GM12878 (cell line): ENCODE measurements at places on chromosomes 5 and 9.

- no peak for DNase-seq
Observed at GRCh38 chr5:136615251-136616119, 250.1 kb upstream of the TRPC7 start.

- no peak for DNase-seq
Observed at GRCh38 chr9:25684321-25684720, 6.1 kb upstream of the TUSC1 start.

GRCh38 chr9:136518623-136519022, 27.2 kb downstream of the NOTCH1 start:
- DNase-seq = no peak

DNA sequence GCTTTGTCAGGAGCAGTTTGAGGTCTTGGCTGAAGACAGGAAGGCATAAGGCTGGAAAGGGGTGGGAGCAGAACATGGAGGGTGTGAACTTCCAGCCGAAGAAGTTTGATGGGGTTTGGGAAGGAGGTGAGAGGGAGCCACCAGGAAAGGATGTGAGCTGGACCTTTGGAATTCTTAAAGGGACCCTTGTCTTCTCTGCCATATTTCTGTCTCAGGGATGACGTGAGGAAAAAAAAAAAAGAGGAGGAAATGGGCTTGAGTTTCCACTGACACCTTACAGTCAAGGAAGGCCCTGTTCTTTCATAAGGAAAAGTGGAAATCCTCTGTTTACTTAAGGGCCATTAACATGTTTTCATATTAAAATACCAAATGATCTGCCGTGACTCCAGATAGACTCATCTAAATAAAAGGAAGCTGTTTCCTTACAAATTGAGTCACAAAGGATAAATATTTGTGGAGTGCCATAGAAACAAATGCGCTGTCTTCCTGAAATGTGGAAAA, 132.1 kb downstream of the PALM2AKAP2 start:
- DNase-seq = no peak

DNA sequence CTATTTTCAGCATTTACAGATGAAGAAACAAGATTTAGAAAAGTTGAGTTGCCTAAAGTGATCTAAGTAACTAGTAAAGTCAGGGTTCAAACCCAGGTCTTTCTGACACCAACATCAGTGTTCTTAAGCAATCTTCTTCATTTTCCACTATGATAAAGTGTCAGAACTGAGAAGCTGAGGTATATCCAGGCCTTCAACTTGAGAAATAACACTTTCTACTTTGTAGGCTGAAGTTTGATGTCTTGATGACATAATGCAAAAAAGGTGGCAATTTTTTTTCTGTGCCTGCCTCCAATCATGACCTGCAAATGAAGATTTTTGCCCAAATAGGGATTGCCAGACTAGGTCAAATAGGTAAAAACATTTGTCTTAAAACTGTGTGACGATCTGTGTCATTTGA, 81.3 kb downstream of the NR3C1 start:
- DNase-seq = no peak

DNA sequence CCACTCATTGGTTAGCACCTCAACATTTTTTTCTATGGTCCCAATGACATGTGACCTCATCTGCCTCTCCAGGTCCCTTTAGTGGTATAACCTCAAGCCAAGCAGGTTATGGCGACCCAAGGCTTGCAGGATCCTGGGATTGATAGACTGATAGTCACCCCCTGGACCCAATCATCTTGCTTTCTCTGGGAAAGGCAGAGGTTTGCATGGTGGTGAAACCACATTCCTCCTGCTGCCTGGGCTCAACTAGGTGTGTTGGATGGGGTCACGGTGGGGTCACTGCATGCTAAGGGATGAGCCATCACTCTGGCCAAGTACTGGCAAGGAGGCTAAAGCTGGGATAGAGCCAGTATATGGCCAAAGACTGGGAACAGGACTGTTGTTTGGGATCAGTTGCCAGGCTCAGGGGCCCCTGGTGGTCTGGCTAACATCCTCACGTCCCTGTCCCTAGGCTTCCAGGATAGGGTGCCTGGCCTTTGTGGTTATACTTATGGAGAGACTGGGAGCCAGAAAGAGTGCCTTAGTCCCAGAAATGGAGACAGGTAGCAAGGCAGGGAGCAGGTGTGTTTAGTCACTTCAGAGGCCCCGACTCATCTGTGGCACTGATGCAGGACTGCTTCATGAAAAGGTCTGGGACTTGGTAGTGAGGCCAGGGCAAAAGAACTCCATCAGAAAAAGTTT, 4.6 kb upstream of the SMIM32 start:
- DNase-seq = no peak

DNA sequence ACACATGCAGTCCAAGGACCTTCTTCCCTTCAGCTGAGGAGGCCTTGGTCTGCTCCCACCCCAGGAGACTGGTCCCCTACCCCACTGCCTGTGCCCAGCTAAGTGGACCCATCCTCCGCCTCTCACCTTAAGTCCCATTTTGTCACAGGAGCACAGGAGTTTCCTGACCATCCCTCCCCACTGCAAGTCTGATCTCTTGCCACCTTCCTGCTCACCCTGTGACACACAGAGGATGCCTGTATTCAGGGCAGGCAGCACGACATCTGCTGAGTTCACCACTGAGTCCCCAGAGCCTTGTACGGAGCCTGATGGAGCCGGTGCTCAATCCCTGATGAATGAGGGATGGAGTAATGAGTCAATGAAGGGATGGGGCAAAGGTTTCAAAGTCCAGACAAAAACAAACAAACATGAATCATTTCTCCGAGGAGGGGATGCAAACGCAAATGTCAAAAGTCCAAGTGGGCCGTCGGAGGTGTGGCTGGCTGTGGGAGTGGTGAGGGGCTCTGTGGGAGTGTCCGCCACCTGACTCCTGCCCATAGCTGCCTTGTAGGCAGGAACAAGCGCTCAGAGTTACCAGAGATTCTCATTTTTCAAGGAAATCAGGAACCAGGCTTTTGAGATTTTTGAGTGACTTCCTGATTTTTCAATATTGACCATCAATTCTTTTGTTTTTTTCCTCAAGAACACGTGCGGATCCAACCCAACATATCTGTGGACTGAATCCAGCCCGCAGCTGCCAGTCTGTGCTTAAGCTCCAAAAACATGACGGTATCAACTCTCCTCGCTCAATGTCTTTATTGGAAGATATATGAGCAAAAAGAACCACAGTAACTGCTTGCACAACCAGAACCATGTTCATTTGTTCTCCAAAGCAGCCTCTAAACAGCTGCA, 4.4 kb downstream of the RAPGEF1 start:
- no peak for DNase-seq

DNA sequence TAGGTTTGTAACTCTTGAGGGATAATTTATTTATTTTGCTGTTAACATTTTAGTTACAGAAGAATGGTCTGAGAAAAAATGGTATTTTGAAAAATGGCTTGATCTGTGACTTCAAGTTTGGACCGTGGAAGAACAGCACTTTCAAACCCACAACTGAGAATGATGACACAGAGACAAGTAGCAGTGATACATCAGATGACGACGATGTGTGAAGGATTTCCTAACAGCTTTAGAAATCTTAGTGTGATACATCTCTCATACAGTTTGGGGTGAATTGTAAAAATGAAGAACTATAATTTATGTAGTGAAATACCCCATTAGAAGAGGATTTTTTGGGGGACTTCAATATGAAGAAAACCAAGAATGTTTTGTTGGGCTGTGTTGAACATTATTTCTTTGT, 88.7 kb downstream of the GPBP1 start:
- no peak for DNase-seq

GRCh38 chr9:91660521-91660920, 236.9 kb upstream of the NFIL3 start:
- DNase-seq = no peak

DNA sequence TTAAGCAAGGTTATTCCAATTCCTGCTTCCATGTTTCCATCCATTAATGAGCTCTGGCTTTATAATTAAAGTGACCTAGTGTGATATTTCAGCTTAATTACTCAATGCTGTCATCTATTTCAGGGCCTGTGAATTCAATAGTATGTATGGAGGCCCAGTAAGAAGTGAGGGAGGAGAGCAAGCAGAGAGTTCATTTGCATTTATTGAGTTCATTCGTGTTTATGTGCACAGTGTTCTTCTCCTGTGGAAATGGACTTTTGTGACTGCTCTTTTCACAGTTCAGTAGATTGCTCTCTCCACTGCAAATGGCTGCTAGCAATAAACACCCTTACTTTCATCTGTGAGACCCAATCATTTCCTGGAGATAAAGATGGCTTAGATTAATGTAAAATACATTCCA, 130.9 kb downstream of the CEMIP2 start:
- DNase-seq = no peak
